ENCODE measurements at places on chromosomes 13 and 19.

- no peak for DNase-seq
These were observed 937 bp downstream of the ZNF841 start for GRCh38 chr19:52094526-52095130.

DNA sequence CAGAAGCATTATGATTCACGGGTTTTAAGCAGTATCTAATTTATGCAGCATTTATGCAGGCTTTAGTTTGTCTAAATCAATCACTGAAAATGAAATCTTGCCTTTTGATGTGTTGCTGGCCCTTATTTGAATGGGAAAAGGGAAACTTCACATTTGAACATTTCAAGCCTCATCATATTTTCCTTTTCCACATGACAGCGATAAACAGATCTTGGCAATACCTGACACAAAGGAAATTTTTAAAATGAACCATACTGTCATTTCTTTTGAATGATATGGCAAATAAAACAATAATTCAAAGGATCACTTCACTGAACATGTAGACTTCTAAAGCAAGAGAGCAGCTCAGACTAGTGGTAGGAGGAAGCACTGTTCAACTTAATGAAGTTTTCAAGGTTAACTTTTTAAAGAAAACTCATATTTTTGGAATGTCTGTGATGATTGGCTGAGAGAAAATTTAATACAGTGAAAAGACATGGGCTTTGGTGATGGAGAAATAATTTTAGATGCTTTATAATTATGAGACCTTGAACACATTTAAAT, 198.1 kb downstream of the OXGR1 start:
- no peak for DNase-seq

DNA sequence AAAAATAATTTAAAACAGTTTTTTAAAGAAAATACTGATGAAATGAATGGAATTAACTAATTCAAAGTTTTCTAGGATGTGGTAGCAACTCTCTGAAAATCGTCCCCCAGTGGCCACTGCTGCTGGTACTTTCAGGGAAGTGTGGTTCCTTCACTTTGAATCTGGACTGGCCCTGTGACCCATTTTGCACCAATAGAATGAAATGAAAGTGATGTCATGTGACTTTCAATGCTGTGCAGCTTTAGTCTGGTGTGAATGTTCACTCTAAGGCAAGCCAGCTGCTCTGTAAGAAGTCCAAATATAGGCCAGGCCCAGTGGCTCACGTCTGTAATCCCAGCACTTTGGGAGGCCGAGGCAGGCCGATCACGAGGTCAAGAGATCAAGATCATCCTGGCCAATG, 26.4 kb upstream of the HNRNPA1L2 start:
- no peak for DNase-seq

GRCh38 chr13:77507931-77508776, 27.4 kb upstream of the SCEL start:
- DNase-seq, result no peak

- no peak for DNase-seq
These were observed 11.6 kb upstream of the PGLS start for GRCh38 chr19:17499648-17500446.

DNA sequence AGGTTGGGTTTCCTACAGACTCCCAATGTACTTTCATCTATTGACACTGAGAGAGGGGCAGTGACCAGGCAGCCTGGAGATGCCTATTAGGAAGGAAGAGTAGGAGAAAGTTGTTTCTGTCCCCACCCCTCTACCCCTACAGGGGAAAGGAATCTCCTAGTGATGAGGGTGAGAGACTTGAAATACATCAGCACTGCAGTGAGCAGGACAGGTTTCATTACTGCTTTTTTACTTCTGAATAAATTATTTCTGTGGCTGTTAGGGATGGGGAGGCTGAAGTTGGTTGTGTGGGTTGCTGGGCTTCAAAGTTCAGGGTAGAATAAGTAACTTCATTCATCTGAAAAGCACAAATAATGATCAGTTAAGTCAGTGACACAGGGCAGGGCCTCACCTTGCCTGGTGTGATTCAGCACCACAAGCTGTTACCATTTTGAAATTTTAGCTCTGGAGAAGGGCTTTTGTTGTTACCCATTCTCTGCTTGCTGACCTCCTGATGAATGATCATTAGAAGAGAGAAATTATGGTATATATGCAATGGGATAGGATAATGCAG, 19.3 kb downstream of the CEACAM1 start:
- no peak for DNase-seq

- no peak for DNase-seq
These were observed 48.2 kb downstream of the ABCC4 start for GRCh38 chr13:95253033-95253432.

- no peak for DNase-seq
These were observed 7.9 kb downstream of the KBTBD7 start for GRCh38 chr13:41186481-41186880.

DNA sequence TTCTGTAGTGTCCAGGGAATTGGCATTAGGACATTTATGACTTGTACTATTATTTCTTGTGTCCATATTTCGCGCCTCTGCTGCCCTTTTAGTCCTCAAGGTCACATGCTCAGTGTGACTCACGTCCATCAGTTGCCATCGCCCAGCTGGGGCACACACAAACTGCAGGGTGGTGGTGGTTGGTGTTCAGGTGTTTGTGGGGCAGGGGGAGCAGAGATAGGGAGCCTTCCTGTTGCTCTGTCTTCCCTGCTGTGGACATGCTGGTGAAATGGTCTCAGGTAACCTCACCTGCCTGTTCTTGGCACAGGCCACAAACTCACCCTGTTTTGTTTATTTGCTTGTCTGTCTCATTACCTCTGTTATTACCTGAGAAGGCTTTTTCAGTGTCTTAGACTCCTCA, 22.4 kb downstream of the PRR12 start:
- no peak for DNase-seq

GRCh38 chr13:112968380-112968909, 569 bp upstream of the MCF2L start:
- DNase-seq, result no peak

Measured in vagina (tissue), 2 donors.